RKO (cell line): ENCODE measurements at places on chromosomes 3 and 15.

DNA sequence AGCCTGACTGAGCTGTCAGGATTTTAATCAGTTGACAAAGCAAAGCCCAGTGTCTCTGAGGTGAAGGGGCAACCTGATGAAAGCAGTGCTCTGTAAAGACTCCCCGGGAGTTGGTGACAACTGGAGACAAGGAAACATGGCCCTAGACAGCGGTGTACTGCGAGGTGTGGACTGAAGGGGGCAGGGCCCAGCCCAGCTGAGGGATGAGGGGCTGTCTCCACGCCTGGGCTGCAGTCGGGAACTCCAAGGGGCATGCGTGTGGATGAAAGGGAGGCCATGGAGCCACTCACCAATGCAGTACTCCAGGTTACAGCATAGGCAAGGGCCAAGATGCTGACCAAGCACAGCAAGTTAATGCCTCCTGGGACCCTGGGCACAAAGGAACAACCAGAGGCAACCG is 45.1 kb downstream of the SCAP start:
- no peak for DNase-seq

- no peak for DNase-seq
These were observed 562.1 kb downstream of the GRM7 start for GRCh38 chr3:7423036-7423435.

DNA sequence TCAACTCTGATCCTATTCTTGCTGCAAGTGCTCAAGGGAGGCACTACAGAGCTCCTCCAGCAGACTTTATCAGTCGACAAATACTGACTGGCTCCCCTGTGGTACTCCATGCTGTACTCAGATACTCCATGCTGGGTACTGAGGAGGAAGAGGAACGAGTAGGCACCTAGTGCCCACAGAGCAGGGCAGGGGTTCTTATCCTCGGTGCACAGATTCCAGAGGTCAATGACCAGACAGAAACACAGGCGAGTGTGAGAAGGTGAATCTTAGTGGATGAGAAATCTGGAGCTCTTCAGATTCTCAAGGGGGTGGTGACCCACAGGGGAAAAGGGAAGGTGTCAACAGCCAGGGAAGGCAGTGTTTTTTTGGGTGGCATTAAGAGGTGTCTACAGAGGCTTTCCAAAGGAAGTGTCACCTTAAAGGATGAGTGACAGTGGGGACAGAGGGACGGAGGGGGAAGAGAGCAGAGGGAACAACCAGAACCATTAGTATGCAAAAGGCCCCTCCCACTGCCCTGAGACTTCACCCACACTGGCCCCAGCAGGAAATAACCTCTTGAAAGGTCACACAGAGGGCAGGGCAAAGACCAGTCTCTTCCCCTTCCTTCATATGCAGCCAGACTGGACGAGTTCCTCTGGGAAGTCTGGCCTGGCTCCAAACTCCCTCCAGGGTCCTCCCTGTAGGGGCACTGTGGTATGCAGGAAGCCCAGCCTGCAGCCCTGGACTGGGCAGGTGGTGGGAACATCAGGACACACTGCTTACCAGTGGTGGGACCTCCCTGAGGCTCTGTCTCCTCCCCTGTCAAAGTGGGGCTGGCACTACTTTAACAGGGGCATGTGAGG is 27.5 kb downstream of the CCDC12 start:
- no peak for DNase-seq

GRCh38 chr3:193774272-193774915 is 181.4 kb downstream of the OPA1 start:
- no peak for DNase-seq

DNA sequence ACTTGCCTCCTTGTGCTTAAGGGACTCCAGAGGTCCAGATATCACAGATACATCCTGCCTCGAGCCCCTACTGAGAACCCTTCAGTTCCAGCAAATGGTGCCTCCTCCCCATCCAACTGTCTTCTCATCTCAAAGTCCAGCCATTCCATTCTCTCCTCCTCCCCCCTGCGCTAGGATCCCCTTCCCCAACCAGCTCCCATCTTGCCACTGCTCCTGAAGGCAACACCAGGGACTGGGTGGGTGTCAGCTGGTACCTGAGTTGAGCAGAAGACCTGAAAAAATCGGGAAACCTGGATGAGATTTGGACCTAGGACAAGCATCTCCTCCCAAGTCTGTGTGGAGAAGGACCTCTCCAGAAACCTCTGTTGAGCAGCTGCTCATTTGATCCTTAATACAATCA is 2.4 kb upstream of the AP3B2 start:
- DNase-seq, result no peak

DNA sequence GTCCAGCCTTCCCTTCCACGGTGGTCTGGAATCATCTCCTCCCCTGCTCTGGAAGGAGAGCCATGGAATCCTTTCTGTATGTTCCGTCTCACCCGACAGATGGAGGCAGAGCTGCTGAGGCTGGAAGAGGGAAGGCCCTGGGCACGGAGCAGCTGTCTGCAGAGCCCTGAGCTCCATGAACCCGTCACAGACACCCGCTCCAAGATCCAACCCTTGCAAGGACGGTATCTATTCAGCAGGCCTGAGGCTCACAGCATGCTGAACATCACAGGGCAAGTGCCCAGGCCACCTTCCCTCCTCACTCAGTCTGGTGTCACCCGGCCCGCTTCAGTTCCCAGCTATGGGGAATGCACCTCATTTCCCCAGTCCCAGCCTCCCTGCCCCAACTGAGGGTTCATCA is 103.9 kb downstream of the LRIG1 start:
- no peak for DNase-seq

- no peak for DNase-seq
These were observed 292.2 kb downstream of the BCHE start for GRCh38 chr3:165545059-165545458.

DNA sequence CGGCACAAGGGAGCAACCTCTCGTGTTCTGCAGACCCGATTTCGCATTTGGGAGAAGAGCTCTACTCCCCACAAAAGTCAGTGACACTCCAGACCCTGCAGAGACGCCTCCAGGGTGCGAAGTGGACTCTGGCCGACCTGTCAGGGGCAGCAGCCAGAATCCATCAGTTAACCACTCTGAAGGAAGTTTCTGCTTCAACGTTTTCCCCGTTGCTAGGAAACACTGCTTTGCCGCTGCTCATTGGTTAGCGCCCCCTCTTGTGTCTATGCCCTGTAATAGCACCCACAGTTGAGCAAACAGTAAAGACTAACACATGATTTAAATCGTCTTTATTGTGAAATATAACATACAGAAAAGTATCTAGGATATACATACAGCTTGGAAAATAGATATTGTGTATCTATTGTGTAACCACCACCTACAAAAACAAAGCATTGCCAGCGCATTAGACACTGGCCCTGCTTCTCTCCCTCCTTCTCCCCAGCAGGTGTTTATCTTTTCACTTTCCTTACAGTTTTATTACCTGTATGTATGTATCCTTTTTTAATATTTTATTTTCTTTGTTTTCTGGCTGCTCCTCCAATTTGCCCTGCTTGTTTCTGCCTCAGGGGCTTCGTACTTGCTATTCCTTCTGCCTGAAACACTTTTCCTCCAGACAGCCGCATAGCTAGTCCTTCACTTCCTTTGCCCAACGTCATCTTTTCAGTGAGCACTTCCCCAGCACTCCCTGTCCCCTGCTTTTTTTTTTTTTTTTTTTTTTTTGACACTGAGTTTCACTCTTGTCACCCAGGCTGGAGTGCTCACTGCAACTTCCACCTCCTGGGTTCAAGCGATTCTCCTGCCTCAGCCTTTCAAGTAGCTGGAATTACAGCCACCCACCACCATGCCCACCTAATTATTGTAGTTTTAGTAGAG is 38.8 kb downstream of the TMEM40 start:
- peak; percentile 86 for DNase-seq

- DNase-seq, result no peak
These were observed 57.4 kb downstream of the ZBTB38 start for GRCh38 chr3:141425523-141426233.

GRCh38 chr15:56342653-56343052 is 22.6 kb upstream of the TEX9 start:
- DNase-seq, result no peak

GRCh38 chr15:101256757-101257156 is 4.9 kb upstream of the CHSY1 start:
- DNase-seq, result peak; percentile 32

- DNase-seq, result no peak
These were observed 13.1 kb upstream of the ALDH1A2 start for GRCh38 chr15:58078591-58078990.

DNA sequence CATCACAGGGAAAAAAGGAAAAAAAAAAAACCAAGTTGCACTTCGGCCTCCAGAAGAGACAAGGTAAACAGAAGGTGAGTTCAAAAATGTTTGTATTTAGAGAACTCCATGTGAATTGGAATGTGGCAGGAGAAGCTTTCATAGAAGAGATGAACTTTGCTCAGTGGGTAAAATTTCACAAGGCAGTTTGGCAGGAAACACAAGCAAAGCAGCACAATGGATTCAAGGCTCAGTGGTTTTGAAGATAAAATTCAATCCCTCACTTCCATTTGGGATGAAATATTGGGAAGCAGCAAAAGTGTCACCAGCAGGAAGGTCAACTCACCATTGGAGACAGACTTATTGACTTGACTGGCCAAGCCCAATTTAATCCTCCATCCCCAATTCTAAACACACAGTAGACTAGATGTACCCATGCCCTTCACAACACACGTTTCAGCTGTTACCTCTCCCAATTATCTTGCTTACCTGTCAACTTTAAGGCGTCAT is 256.7 kb upstream of the ICE2 start:
- DNase-seq, result no peak

DNA sequence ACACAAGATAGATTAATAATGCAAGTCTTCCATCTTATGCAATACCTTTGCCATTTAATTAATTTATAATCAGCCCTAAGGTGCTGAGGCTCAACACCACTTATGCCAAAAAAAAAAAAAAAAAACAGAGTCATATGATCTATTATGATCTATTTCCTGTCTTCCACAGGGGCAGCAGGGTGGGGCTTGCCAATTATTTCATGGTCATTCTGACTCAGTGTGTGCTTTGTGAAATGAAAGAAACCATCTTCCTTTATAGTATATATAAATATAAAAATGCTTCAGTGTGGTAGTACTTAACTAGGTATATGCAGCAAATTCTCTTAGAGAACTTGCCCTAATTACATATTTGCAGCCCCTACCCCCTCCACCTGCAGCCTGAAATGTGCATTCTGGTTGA is 7.2 kb upstream of the RARB start:
- DNase-seq, result no peak

- DNase-seq, result no peak
These were observed 2.8 kb upstream of the CCR3 start for GRCh38 chr3:46239301-46239938.

DNA sequence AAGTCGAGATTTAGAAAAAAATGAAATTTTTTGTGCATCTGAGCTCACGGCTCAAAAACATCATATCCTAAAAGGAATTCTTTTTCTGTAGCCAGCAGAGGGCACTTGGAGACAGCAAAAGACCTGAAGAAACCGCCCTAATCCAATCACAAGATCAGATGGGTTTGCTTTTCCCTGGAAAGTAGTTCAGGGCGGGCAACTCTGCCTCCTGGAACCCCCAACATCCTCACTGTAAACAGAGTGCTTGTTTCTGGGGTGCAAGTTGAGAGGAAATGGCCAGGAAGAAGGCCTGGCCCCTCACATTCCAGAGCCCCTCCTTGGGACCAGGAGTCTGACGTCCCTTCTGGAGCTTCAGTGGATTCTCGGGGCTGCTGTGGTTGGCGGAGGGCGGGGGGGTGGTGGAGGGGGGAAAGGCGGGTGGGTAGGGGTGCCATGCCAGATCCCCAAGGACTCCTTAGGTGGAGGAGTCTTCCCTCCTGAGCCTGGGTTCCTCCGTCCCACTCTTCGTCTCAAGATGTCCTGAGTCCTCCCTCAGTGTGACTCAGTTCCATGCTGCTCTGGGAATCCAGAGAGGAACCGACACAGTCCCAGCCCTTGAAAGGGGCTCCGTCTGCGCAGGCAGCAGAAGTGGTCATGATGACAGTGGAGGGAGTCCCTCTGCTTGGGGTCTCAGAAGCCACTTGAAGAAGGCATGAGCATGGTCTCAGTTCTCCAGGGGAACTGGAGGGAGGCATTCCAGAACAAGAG is 35.9 kb downstream of the CCK start:
- DNase-seq, result peak; percentile 66

GRCh38 chr3:13552857-13553652 is 4.1 kb downstream of the FBLN2 start:
- DNase-seq, result no peak

DNA sequence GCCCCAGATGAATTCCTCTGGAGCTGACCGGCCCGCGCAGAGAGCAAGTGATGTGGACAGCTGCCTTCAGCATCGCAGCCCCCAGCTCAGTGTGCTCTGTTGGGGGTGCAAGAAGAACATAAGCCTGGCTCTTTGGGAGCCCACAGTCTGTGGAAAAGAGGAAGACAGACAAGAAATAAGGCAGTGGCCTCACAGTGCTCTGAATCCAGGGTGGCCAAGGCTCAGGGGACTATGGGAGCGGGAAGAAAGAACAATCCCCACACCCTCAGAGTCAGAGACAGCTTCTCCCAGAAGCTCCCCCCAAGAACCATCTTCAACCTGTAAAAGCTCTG is 277 bp upstream of the HDDC3 start:
- DNase-seq, result no peak

DNA sequence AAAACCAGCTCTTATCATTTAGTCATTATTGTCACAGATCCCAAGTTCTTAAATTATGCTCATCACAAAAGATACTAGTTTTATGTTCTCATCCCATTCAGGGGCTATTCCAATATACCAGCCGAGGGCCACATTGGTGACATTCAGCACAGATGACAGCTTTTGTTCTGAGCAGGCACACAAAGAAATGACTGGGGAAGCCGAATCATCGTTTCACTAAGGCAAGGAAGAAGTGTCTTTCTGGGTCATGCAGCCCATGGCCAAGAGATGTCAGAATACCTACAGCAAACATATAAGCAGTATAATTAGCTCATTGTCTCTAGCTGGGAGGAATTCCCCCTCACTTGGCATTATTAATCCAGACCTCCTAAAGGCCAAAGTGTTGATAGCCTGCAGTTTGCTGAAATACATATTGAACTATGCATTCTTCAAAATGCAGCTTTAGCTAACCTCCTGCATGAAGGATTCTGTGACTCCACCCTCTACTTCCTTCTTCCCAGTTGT is 100.2 kb downstream of the CNTN4 start:
- no peak for DNase-seq

DNA sequence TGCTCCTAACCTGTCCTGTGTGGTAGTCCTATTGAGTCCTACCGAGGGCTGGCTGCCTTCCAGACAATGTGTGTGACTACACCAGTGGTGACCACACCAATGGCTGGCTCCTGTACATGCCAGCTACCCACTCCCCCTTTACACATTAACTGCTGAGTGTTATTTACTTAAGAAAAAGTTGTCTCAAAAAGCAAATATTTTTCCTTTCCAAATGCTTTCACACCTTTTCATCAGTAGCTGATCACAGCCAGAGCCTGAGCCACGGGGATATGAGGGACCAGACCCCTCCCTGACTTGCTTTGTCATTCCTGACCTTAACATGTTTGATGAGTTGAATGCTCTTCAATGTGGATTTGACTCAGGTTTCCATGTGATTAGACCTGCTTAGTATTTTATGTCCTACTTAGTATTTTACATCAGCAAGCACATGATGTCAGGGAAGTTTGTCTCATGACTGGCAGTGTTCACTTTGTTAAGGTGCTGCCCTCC is 29.6 kb upstream of the GREM1 start:
- DNase-seq, result no peak
